ENCODE measurements at places on chromosomes 3 and 15.

DNA sequence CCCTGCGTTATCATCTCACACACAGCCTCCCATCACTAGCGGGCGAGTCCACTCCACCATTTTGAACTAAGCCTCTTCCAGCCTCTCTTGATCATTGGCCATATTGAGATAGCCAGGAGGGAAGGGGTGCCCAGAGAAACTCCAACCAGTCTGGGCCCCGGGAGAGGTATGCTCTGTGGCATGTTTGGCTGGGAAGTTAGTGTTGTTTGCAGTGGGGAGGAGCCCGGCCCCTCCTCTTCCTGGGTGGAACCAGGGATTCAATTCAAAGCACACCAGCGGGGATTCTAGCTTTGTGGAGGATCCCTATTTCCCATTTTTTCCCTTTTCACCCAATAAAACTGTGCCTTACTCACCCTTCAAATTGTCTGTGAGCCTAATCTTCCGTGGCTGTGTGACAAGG, 71.8 kb downstream of the GBE1 start:
- DNase-seq = no peak

- DNase-seq = no peak
Measured at GRCh38 chr3:99776516-99777209, 41.0 kb upstream of the CMSS1 start.

- no peak for DNase-seq
Measured at GRCh38 chr3:24510030-24510648, 15.5 kb upstream of the THRB start.

- peak; percentile 53 for DNase-seq
Measured at GRCh38 chr3:23810343-23811184, 4.8 kb downstream of the UBE2E1 start.

DNA sequence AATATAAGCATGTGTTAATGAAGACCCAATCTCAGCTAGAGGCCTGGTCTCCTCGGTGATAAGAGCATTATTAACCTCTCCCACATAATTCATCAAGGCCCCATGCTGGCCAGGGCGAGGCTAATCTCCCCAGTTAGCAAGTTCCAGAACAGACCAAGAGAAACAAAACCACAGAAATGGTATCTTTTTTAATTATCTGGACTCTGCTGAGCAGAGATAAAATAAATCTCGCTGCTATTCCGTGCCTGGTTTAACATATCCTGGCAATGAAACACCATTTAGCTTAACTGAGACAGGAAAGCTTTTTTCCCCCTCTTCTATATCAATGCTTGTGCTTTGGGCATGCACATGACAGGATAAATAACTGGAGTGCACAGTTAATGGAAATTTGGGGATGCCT, 72.5 kb upstream of the ARHGEF3 start:
- no peak for DNase-seq

DNA sequence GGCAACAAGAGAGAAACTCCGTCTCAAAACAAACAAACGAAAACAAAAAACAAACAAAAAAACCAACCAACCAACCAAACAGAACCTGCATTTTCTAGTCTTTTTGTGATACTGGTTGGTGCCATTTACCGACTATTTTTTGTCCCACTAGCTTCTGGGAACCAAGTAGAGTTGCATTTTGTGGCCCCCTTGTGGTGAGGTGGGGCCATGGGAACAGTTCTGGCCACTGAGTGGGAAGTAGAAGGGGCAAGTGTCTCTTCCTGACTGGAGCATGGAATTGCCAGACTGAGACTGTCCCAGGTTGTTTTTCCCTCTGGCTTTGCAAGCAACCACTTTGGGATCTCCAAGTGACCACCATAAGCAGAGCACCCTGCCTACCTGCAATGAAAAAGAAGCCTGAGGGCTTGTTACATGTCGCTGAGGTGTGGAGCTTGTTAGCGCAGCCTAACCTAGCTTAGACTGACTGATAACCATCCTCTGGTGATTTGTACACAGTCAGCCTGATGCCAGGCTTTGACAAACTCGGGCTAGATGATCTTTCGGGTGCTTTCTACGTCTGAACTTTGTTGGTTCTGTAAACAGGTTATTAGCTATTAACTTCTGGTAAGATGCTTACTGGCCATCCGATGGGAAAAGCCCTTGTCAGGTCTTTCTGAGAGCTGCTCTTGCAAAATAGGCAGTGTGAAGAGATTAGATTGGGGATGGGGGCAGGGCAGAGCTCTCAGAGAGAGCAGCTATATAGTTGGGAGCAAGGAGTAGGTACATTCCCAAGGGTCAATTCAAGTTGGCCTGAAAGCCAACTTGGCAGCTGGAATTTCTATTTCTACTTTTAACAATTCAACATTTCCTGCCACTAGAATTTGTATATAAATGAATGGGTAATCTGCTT, 172.2 kb downstream of the SSR3 start:
- DNase-seq = no peak

- DNase-seq = no peak
Measured at GRCh38 chr3:55172913-55173312, 245.1 kb upstream of the LRTM1 start.

- no peak for DNase-seq
Measured at GRCh38 chr3:155673421-155673820, 71.5 kb downstream of the PLCH1 start.

DNA sequence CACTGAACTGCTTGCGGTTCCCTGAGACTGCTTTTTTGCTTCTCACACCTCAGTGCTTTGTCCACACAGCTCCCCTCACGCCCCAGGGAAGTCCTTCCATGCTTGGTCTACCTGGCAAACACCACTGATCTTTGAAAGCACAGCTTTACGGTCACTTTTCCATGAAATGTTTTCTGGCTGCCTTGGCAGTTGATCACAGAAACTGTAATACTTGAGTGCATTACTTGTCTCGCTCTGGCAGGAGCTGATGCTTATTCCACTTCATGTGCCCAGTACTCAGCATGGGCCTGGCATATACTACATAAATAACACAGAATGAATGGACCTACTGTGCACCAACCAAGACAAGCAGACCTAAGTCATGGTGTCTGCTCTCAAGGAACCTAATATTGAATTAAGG, 121.1 kb downstream of the MEX3B start:
- DNase-seq = no peak

All from naive B cell (primary cell).